Activated CD4-positive, alpha-beta T cell treated with anti-CD3 and anti-CD28 coated beads, Interleukin-2, Interleukin-4, amounts not matched to agents 100 ng/mL and 50 ng/mL, durations not matched to agents 16 hours and 8 hours (primary cell): ENCODE measurements at places on chromosomes 6 and 20.

- DNase-seq, result no peak
Measured at GRCh38 chr6:2958331-2958711, 13.0 kb downstream of the SERPINB6 start.

- DNase-seq, result peak; percentile 60
Measured at GRCh38 chr6:17156112-17156921, 54.5 kb downstream of the STMND1 start.

- no peak for DNase-seq
Measured at GRCh38 chr6:41700463-41701347, 34.7 kb downstream of the TFEB start.

GRCh38 chr6:43838276-43839036 lies 68.4 kb downstream of the VEGFA start:
- DNase-seq, result peak; percentile 12

GRCh38 chr20:38369389-38369788 lies 23.1 kb downstream of the LBP start:
- peak; percentile 12 for DNase-seq

DNA sequence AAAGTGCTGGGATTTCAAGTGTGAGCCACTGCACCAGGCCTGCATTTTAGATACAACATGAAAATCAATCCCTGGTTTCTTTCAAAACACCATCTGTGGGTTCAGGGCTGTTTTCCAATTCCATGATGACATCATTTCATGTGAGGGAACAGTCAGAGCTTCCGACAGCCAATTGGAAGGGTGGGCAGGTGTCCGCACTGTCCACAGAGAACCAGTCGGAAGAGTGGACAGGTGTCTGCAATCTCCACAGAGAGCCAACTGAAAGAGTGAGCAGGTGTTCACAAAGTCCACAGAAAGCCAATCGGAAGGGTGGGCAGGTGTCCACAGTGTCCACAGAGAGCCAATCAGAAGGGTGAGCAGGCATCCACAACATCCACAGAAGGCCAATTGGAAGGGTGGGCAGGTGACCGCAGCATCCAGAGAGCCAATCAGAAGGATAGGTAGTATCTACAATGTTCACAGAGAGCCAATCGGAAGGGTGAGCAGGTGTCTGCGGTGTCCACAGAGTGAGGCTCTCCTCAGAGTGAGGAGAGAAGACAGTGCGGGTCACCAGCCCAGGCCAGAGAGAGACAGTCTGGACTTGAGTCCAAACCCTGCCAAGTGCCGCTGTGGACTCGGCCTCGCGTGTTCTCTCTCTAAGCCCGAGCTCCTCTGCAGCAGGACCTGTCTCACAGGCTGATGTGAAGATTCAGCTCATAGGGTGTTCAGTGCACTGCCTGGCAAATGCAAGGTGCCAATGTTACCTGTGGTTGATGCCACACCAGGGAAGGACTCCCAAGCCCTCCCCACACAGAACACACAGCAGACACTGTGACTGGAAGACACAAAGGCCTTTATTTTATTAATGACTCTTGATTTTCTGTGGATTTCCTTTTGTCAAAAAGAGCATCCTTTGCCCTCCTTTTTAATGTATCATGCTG lies 57.3 kb downstream of the DLL1 start:
- DNase-seq, result no peak

GRCh38 chr20:4061987-4062386 lies 46.6 kb upstream of the RNF24 start:
- DNase-seq, result no peak

DNA sequence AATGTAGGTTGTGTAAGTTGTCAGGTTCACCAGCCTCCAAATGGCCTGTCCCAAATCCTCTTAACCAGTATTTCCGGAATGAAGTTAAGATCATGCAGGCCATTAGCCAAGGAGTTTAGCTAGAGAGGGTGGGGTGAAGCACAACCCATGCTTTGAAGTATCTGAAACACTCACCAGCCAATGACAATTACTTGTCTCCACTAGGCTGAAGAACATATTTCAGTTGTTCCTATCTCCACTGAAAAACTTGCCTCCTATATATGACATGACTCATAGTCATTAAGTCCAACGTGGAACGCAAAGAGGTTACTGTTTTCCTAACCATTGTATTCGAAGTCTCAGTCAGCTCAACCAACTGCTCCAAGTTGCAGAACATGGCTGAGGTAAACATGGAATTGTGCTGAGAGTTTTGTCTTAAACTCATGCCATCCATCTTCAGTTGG lies 37.4 kb upstream of the TNFAIP3 start:
- no peak for DNase-seq
